ENCODE measurements at places on chromosomes 12 and 14.

- no peak for DNase-seq
Observed at GRCh38 chr12:76583301-76583700, 23.7 kb upstream of the OSBPL8 start.

DNA sequence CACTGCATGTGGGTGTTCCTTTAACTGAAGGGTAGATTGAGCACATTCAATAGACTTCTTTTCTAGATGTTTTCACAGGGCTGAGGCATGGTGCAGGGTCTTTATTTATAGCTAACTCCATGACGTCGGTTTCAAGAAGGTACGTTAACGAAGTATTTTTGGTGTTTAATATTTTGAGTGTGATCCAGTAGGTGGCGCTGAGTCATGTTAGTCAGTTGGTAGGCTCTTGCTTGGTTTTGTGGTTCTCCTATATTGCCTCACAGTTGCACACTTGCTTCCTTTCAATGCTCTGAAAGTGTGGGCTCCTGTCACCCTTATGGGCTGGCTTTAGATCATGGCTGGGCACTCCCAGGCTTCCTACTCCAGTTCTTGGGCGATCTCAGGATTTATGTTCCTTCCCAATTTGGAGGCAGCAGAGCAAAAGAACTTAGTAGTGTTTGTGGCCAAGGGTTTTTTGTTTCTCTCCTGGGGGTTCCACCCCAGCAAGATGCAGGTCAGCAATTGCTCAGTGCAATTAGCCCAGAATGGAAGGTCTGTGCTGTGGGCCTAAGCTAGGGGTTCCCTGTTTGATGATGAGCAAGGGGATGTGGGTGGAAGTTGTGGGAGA, 471.6 kb upstream of the FOXG1 start:
- no peak for DNase-seq

- DNase-seq, result no peak
Observed at GRCh38 chr12:105384916-105385535, 54.5 kb downstream of the C12orf75 start.

GRCh38 chr14:43399289-43399688, 1107.8 kb downstream of the FSCB start:
- DNase-seq, result no peak

- no peak for DNase-seq
Observed at GRCh38 chr14:61774861-61775260, 12.6 kb downstream of the SNAPC1 start.
